ENCODE measurements at places on chromosomes 5 and 9. TPM values are rescaled to one million over a fixed set of nuclear protein-coding genes. Genes with fewer than 3 reads are reported as not detected.

The AK3 gene
- total RNA-seq, result 129 TPM

GRCh38 chr9:123064716-123065115, 31.2 kb downstream of the GPR21 start:
- H3K36me3 ChIP-seq, result no peaks in the 10 kb centered on the region

The FOXD4 gene
- total RNA-seq, result 0.46 TPM

DNA sequence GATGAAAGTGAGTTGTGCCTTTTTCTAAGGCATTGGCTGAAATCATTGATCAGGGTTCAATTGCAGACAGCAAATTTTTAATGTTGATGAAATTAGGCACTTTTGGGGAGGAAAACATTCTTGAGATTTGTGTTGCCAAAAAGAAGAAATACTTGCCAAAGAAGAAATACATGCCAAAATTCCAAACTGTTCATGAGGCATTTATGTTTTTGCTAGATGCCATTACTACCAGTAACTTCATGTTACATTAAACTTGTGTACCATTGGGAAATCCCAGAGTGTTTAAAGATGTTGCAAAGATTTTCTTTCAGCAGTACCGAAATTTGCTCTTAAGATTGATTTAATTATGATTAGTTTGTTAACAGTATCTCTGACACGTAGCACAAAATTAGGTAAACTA, 7.0 kb downstream of the XRCC4 start:
- H3K36me3 ChIP-seq, result no peaks in the 10 kb centered on the region
- H3K4me1 ChIP-seq, result no peaks in the 10 kb centered on the region
- DNase-seq, result no peak
- no peak overlapping the region for H3K27ac ChIP-seq
- H3K27me3 ChIP-seq, result no peaks in the 10 kb centered on the region
- no peak overlapping the region for H3K4me3 ChIP-seq

DNA sequence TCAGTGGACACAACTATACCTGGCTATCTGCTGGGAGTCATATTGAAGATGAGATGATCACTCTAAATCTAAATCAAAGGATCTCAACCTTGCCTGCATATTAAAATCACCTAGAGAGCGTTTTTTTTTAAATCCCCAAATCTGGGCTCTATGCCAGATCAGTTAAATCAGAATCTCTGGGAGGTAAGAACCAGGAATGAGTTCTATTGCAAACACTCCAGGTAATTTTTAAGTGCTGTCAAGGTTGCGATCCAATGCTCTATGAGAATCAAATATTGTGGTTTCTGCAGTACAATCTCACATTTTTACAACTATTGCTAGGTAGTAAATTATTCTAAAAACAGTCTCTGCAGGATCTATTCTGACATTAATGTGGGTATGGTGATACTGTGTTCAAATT, 202.3 kb upstream of the OR13F1 start:
- H3K4me1 ChIP-seq, result no peaks in the 10 kb centered on the region
- no peaks in the 10 kb centered on the region for H3K36me3 ChIP-seq
- no peak overlapping the region for H3K27ac ChIP-seq
- DNase-seq, result no peak

The PPP3R2 gene
- total RNA-seq, result 0.06 TPM

The SLIT3 gene
- 94.1 TPM for total RNA-seq

The DBH gene
- total RNA-seq, result 94.0 TPM

GRCh38 chr5:16585041-16585667, 31.6 kb downstream of the RETREG1 start:
- H3K36me3 ChIP-seq, result no peaks in the 10 kb centered on the region
- H3K4me3 ChIP-seq, result no peak overlapping the region
- no peak overlapping the region for H3K27ac ChIP-seq
- no peaks in the 10 kb centered on the region for H3K4me1 ChIP-seq

- DNase-seq, result peak; percentile 51
- peak overlapping the region; percentile 70 for H3K4me3 ChIP-seq
- peaks cover 34% of the 10 kb centered on the region for H3K4me1 ChIP-seq
These were observed 2.9 kb upstream of the PAX5 start for GRCh38 chr9:37036776-37037502.

- DNase-seq, result peak; percentile 86
- H3K4me1 ChIP-seq, result peaks cover 56% of the 10 kb centered on the region
- H3K27ac ChIP-seq, result peak within 1 kb of the TSS; percentile 85
- H3K4me3 ChIP-seq, result peak within 1 kb of the TSS; percentile 74
These were observed at the start of gene SMIM3 for GRCh38 chr5:150778517-150779396. Gene SMIM3 (plus strand): TSS chr5:150778757. CDS start chr5:150795441, 16,684 bp downstream.

DNA sequence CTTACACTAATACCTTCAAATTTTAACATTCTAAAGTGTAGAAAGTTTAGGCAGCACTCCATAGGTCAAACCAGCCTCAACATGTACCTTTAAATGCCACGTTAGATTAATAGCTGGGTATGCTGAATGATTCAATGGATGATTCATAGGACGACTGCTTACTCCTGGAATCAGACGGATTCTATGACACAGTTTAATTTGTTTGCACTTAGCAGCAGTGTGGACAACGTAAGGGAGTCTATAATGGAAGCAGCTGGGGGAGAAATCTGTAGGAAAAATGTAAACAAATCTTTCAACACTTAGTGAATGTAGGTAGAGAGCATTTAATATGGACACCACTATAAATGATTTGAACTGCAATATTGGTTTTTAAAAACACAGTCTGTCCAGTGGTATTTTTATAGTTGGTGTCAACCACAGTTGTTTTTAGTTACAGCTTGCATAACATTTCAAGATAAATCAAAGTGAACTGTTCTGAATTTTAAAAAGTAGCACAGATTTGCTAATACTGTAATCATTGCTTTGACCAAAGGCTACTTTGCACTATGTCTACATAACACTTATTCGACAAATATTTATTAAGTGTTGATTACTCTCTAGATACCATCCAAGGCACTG, 701.5 kb upstream of the MEF2C start:
- no peak for DNase-seq
- H3K27ac ChIP-seq, result no peak overlapping the region
- no peak overlapping the region for H3K4me3 ChIP-seq
- H3K36me3 ChIP-seq, result no peaks in the 10 kb centered on the region

GRCh38 chr9:12790001-12790400, 15.2 kb downstream of the LURAP1L start:
- no peaks in the 10 kb centered on the region for H3K27me3 ChIP-seq
- DNase-seq, result no peak
- peaks cover 28% of the 10 kb centered on the region for H3K4me1 ChIP-seq
- H3K4me3 ChIP-seq, result no peak overlapping the region
- H3K36me3 ChIP-seq, result no peaks in the 10 kb centered on the region

- H3K27ac ChIP-seq, result no peak overlapping the region
- H3K4me3 ChIP-seq, result no peak overlapping the region
- H3K4me1 ChIP-seq, result no peaks in the 10 kb centered on the region
- DNase-seq, result no peak
- no peaks in the 10 kb centered on the region for H3K36me3 ChIP-seq
These were observed 438.8 kb upstream of the SEMA6A start for GRCh38 chr5:117013280-117013877.

DNA sequence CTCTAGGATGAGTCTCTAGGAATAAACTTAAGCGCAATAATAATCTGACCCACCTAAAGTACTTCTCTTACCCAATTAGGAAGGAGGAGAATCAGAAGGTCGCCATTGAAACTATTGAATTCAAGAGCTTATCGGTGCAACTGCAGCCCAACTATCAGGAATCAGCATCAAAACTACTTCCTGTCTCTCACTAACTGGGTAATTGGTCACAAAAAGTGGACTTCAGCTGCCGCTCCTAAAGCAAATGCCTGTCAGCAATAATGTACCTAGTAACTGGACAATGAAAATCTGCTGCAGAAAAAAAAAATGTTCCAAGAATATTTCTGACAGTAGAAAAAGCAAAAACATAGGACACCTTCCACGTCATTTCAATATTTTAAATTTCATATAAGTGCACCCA, 3.3 kb downstream of the OR1L8 start:
- no peak for DNase-seq
- no peaks in the 10 kb centered on the region for H3K27me3 ChIP-seq
- no peak overlapping the region for H3K27ac ChIP-seq
- no peaks in the 10 kb centered on the region for H3K4me1 ChIP-seq
- no peak overlapping the region for H3K4me3 ChIP-seq
- no peaks in the 10 kb centered on the region for H3K36me3 ChIP-seq

The HRCT1 gene
- not detected for total RNA-seq

DNA sequence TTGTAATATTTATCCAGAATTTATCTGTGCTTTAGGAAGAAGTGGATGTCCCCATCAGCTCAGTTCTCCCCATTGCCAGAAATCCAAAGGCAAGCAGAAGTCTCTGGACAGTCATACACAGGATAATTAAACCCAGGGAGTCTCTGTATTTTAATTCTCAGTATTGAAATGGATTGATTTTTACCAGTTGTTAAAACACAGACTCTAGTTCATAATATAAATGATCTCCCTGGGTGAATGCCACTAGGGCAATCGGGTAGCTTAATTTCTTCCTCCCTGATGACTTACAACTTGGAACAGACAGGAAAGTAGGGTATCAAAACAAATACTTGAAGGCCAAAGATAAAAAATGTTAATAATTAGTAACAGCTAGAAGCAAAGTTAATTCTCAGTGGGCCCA, 66.5 kb upstream of the DAP start:
- H3K4me3 ChIP-seq, result no peak overlapping the region
- H3K4me1 ChIP-seq, result peaks cover 17% of the 10 kb centered on the region
- H3K36me3 ChIP-seq, result no peaks in the 10 kb centered on the region
- no peak for DNase-seq
- no peak overlapping the region for H3K27ac ChIP-seq
- H3K27me3 ChIP-seq, result no peaks in the 10 kb centered on the region

The ERAP2 gene
- total RNA-seq, result 32.1 TPM

The RXFP3 gene
- 0.65 TPM for total RNA-seq

The PIGO gene
- total RNA-seq, result 25.9 TPM

DNA sequence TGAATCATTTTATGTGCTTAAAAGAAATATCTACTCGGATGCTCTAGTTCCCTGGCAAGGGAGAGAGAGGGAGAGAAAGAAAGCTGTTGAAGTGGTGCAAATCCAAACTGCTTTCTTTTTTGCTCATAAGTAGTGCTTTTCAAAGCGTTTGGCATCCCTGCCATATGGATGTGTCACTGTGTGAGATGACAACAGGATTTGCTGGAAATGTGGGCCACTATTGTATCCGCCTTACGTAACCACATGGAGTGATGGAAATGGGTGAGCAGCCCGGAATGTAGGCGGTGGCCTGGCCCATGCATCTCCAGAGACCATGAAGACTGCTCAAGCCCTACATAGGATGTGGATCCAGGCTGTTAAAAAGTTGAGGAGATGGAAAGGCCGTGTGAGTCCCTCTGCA, 30.8 kb downstream of the TJP2 start:
- peaks cover 31% of the 10 kb centered on the region for H3K4me1 ChIP-seq
- peak; percentile 62 for DNase-seq
- no peaks in the 10 kb centered on the region for H3K27me3 ChIP-seq
- H3K27ac ChIP-seq, result peak overlapping the region; percentile 42

The PRR7 gene
- 3.8 TPM for total RNA-seq

DNA sequence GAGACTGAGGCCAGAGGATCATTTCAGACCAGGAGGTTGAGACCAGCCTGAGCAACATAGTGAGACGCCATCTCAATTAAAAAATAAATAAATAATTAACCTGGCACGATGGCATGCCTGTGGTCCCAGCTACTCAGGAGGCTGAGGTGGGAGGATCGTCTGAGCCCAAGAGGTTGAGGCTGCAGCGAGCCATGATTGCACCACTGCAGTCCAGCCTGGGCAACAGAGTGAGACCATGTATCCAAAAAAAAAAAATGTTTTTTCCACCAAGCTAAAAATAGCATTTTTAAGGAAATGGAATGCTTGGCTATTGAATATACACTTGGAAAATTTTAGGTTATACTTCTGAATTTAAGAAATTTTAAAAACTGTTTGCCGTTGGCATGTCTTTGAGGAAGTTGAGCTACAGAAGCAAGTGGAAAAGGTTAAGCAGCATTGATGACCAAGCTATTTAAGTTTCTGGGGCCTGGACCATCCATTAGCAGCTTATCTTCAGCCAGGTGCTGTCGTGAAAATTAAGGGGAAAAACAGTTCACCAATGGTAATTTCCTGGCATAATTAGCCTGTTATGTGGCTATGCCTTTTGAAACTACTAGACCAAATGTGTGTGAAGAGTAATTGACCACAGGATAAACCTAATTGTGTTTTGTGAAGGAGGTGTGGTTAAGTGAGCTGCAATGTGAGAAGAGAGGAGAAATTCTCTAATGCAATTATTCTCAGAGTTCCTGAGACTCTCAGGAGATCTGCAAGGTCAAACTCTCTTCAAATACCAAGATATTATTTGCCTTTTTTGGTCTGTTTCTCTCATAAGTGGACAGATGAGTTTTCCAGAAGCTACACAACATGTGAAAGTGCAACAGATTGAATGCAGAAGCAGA, 21.0 kb downstream of the F2R start:
- peaks cover 27% of the 10 kb centered on the region for H3K4me1 ChIP-seq
- H3K4me3 ChIP-seq, result no peak overlapping the region
- H3K27me3 ChIP-seq, result no peaks in the 10 kb centered on the region
- H3K27ac ChIP-seq, result no peak overlapping the region
